Activated T-helper 9 cell treated with anti-CD3 and anti-CD28 coated beads, Interleukin-2, amount 50 U/mL, for 16 hours (primary cell): ENCODE measurements at places on chromosomes 7 and 10.

DNA sequence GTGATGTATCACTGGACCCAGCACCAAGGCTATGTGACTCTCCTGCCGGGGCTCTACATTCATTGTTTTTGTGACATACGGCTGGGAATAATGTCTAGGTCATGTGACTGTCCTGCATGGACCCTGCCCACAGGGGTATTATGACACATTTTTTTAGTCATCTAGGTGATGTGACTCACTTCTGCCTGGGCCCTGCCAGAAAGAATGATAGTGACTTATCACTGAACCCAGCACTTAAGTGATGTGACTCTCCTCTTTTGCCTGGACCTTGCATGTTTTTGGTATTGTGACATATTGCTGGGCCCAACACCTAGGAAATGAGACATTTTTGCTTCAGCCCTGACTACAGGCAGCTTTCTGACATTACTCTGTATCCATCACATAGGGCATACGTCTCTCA lies 51.1 kb upstream of the ZNF107 start:
- DNase-seq: no peak

- peak; percentile 71 for DNase-seq
These were observed 176.2 kb upstream of the ITGB1 start for GRCh38 chr10:33134011-33134751.

DNA sequence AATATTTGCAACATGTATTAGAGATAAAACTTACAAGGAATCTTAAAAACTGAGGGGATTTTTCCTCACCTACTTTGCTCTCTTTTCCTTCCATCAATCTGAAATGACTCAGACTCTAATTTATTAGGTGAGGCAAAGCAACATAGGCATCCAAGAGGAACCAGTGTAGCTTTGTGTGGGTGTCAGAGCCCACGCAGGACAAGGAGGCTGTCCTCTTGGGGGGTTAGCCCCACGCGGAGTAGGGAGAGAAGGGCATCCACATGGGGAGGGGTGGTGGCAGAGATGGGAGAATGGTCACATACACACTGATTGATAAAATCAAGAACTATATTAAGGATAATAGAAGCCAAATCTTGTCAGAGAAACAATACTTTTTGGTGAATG lies 33.8 kb upstream of the ARMS2 start:
- no peak for DNase-seq

DNA sequence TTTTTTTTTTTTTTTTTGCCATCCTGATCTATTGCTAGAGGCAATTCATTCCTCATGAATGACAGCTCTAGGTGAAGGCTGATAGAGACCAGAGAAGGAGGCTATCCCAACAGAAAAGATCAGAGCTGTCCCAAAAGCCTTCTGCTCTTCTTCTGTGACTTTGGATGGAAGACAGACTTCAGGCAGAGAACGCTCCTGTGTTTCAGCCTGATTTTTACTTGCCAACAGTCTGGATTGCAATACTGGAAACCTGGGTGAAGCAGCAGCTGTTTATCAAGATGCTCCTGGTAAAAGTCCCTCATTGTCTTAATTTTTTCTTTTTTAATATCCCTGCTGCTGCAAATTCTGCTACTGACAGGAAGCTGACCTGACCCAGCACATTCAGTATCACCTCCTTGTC lies 219.5 kb downstream of the CCDC3 start:
- no peak for DNase-seq

- DNase-seq: no peak
These were observed 33.6 kb upstream of the XRCC2 start for GRCh38 chr7:152709287-152710152.

GRCh38 chr10:2048337-2048973 lies 311.1 kb upstream of the ADARB2 start:
- DNase-seq: no peak

- DNase-seq: no peak
These were observed 328.4 kb upstream of the AOAH start for GRCh38 chr7:37052705-37053104.

- DNase-seq: no peak
These were observed 3.2 kb downstream of the SLC35B4 start for GRCh38 chr7:134313543-134313942.

- DNase-seq: no peak
These were observed 182.6 kb downstream of the ADAM12 start for GRCh38 chr10:126205486-126206205.

- no peak for DNase-seq
These were observed 267.6 kb downstream of the SKIDA1 start for GRCh38 chr10:21257919-21258318.

DNA sequence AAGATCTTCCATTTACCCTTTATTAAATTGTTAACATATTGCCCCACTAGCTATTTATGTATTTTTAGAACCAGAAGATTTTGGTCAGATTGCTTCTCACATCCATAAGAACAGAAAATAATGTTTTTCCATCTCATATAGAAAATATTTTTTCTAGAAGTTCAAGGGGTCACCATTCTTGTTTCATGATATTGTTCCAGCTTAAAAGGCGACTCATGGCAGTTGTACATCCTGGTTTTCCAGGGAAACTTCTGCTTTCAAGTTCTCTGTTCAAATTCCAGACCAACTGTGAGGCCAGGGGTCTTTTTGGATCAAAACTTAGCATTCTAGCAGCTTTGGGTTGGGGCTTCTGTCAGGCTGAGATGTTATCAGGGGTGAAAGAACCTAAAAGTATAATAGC lies 84.4 kb downstream of the LRRC4 start:
- DNase-seq: no peak

GRCh38 chr7:132560825-132561529 lies 15.3 kb downstream of the PLXNA4 start:
- DNase-seq: no peak
